ENCODE measurements at places on chromosomes 4 and X.

DNA sequence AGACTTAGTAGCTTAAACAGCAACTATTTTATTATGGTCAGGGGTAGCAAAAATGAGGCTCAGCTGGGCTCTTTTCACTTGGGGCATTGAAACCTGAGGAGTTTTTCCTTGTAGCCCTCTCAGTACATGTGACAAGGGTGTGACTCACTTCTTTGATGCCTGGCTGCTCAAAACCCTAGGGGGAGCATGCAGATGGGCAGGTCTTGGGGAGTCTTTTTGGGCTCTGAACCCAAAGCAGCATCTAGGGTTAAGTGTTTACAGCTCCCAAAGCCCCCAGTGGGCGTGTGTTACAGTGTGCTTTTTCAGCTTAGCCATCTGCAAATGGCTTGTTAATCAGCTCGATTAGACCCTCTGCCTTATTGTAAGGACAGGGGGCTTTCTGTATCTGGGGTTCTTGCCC, 1752.7 kb downstream of the PCDH7 start:
- DNase-seq = no peak

DNA sequence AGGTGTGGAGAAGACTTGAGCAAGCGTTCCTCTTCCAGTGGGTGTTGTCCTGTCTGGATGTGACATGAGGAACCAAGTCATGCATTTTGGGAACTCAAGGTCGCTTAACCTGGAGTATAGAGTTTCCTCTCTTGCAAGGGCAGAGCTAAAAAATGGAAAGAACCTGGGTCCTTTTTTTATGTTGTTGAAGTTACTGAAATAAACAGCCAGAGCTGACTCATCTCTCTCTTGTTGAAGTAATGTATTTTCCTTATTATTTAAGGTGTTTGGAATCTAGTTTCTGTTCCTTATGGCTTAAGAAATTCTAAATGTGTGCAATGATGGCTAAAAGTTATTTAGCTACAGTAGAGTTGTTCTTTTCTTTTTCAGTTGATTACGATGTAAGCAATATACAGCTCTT, 314.5 kb downstream of the CAMK2D start:
- no peak for DNase-seq

GRCh38 chr4:6365545-6366086, 96.0 kb downstream of the WFS1 start:
- no peak for DNase-seq

DNA sequence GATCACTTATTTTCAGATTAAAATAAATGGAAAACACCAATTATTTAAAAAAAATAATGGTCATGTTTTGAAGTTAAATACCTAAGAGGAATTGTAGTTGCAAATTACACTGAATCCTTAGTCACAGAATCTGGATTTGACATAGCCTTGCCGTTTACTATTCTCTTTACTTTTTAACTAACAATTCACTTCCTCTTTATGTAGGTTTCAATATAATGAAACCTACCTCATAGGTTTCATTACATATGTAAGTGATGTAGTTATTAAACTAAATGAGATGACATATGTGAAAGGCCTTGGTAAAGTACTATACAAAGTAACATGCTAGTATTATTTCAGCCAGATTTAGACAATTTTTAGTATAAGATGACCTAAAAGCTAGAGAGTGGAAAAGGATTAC, 6.5 kb downstream of the SPP1 start:
- DNase-seq = no peak

- no peak for DNase-seq
Observed at GRCh38 chr4:25654031-25654970, 1.4 kb upstream of the SLC34A2 start.

DNA sequence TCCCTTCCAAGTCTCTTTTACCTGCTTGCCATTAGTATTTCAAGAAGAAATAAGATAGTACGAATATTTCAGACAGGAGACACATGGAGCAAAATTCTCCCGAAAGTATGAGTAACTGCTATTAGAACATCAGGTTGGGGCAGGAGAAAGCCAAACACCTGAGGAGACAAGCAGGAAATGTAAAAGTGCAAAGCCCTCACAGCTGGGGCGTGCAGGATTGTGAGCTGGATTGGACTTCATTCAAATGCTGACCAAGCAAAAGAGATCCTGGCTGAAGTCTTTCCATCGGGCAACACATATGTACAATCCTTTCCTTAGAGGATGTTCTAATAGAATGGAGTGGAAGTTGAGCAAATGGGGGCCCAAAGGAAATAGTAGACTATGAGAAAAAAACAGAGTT, 76.8 kb downstream of the DTHD1 start:
- no peak for DNase-seq

GRCh38 chrX:103376118-103376978, at the start of gene BEX3:
Gene BEX3, plus strand, starts transcription at chrX:103376538. Its CDS starts 984 bp downstream, at chrX:103377522.
- peak; percentile 15 for DNase-seq

DNA sequence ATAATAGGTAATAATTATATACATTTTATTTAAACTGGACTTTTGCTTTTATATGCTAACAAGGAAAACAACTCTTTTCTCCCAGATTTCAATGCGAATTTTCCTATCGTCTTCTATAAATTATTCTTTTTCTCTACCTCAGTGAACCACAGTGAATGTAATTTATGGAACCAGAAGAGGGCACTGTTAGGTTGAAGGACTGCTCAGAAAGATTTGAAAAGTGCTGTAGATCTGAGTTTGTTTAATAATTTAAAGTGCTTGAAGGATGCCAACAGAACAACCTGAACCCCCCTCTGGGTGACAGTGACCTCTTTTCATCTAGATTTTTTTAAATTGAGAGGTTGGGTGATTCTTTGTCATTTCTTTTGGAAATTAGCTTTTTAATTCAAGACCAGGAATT, 54.9 kb downstream of the PHOX2B start:
- no peak for DNase-seq

- no peak for DNase-seq
Observed at GRCh38 chr4:158809611-158810486, 41.0 kb downstream of the FNIP2 start.

GRCh38 chr4:164095313-164096110, 601.0 kb downstream of the TMA16 start:
- DNase-seq = no peak

DNA sequence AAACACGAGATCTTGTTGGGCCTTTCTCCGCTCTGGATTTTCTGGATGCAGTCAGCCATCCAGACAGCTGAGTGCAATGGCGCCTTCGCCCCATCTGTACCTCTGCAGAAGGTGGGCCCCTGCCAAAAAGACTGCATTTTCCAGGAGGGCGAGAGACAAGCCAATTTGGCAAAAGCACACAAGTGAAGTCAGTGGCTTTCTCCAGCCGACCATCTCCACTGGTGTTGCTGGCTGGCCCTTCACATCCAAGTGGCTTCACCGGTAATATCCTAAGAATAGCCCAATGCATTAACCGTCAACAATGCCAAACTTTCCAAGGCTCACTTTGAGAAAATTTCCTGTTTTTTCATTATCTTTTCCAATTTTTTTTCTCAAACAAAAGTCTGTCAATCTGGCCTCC, 96.2 kb upstream of the MXRA5 start:
- DNase-seq = no peak

- no peak for DNase-seq
Observed at GRCh38 chr4:151195801-151196200, 81.2 kb upstream of the PRSS48 start.

DNA sequence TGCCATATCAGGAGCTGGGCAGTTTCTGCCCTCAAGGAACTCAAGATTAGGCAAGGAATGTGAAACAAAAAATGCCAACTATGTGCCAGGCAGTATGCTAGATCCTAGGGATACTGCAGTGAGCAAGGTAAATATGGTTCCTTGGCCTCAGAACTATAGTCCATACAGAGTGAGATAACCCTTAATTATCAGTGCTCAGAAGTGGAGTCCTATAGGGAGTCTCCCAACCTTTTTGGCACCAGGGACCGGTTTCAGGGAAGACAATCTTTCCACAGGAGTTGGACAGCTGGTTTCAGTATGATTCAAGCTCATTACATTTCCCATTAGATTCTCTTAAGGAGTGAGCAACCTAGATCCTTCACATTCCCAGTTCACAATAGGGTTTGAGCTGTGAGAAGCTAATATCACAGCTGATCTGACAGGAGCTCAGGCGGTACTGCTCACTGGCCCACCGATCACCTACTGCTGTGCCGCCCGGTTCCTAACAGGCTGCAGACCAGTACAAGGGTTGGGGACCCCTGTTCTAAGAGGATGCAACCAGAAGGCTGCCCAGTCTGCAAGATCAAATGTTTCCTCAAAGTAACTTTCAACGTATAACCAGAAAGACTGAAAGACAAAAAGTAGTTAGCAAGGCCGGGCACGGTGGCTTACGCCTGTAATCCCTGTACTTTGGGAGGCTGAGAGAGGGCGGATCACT, 1.7 kb upstream of the SRP72 start:
- DNase-seq = no peak

GRCh38 chrX:22110729-22111494, 78.8 kb downstream of the PHEX start:
- no peak for DNase-seq

DNA sequence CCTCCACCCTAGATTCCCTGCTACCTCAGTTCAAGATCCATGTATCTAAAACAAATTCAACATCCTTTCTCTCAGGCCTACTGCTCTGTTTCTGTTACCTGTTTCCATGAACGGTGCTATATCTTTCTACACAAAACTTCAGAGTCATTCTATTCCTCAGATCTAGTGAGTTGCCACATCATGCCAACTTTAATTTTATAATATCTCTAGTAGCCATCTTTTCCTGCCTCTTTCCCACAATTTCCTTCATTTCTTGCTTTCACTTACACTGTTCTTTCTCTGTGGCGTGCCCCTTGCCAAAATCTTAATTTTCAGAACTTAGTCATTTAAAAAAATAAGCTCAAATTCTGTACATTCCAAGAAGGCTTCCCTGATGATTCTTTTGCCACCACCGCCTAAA, 15.2 kb downstream of the GUCY1A1 start:
- no peak for DNase-seq

DNA sequence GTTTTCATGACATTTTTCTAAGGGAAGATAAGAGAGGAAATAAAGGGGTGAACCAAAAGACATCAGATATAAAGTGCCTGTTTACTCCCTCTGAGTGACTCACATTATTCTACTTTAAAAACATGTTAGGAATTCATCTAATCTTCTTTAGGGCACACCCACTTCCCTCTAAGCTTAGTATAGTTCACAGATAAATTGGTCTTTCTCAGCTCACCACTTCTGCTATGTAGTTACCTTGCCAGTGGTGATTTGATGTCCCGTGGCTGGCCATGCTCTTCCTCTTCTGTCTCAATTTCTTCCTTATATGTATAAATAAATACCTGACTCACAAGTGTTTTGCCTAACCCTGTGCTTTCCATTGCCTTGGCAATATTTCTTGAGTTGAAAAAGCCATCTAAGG, 96.8 kb downstream of the PDLIM5 start:
- DNase-seq = no peak

GRCh38 chr4:112823156-112823555, 186.2 kb downstream of the LARP7 start:
- DNase-seq = no peak

- DNase-seq = no peak
Observed at GRCh38 chr4:52057196-52057595, 6.1 kb downstream of the SPATA18 start.

- DNase-seq = no peak
Observed at GRCh38 chr4:47010912-47011446, 17.6 kb upstream of the GABRA4 start.

Data from stimulated activated CD4-positive, alpha-beta T cell treated with anti-CD3 and anti-CD28 coated beads, Interleukin-4, amount 100 ng/mL, for 48 hours (primary cell).